ENCODE measurements at places on chromosomes 3 and 15. TPM values are rescaled to one million over a fixed set of nuclear protein-coding genes. Genes with fewer than 3 reads are reported as not detected.
A peak's percentile ranks its signal among the peaks of the same experiment; 100 is the strongest.

DNA sequence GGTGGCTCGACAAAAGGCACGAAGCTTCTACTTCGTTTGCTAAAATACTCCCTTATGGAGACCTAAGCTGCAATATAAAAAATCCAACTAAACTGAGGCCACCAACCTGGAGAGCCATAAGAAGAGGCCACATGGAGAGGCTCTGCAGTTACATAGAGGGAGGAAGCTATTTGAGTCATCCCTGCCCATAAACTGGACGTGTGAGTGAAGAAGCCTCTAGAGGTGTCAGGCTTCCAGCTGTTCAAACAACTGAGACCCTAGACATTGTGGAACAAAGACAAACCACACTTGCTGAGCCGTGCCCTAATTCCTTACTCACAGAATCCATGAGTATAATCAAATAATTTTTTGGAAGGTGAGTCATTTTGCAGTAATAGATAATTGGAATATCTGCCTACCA lies 50.2 kb upstream of the GMNC start:
- DNase-seq = no peak

GRCh38 chr3:8451696-8452095 lies 49.9 kb upstream of the LMCD1 start:
- no peak for DNase-seq

Gene C2CD4B
- 1.3 TPM for polyA plus RNA-seq

Gene IL12A
- polyA plus RNA-seq = 2.5 TPM

DNA sequence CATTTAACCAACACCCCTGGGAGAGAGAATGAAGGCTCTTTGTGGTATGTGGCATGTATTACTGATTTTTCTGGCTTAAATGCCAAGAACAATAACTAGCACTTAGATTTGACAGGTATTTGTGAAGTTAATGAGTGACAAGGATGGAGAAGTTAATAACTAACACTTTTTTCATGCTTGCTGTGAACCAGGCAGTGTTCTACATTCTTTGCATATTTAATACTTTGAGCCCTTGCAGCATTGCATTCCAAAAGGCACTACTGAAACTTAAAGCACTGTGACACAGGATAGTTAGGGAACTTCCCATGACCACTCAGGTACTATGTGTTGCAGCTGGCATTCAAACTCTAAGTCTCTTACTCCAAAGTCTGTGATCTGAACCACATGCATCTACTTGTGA lies 650.6 kb downstream of the ZPLD1 start:
- DNase-seq = peak; percentile 16

Gene APH1B
- 26.5 TPM for polyA plus RNA-seq

GRCh38 chr3:169133178-169134161 lies 530.0 kb downstream of the MECOM start:
- no peak for DNase-seq

- DNase-seq = no peak
Measured at GRCh38 chr3:65288776-65289175, 601.0 kb upstream of the ADAMTS9 start.

DNA sequence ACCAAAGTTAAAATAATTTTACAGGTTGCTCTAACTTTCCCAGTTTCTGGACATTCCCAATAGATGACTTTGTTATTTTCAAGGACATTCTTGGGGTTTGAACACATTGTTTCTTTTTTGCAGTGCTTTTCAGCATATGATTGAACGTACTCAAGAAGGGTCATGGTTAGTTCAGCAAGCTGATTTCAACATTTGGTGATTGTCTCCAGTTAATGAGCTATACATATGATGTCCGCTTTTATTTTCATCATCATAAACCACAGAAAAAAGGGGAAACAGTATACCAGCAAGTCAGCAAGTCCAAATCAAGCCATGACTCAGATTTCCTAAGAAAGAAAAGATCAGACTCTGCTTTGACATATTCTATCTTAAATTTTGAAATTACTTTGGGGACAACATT lies 69.4 kb downstream of the B3GALNT1 start:
- DNase-seq = no peak

GRCh38 chr3:159632128-159632527 lies 356.5 kb upstream of the IL12A start:
- peak; percentile 41 for DNase-seq

Gene NEDD4
- 11.1 TPM for polyA plus RNA-seq

- no peak for DNase-seq
Measured at GRCh38 chr15:26972636-26973035, 1.7 kb downstream of the GABRG3 start.

GRCh38 chr3:146511402-146512134 lies 32.8 kb downstream of the PLSCR1 start:
- DNase-seq = peak; percentile 35

Gene AHSG
- not detected for polyA plus RNA-seq

Gene ZIC1
- polyA plus RNA-seq = 0.87 TPM

Gene MYL3
- polyA plus RNA-seq = 11.4 TPM

DNA sequence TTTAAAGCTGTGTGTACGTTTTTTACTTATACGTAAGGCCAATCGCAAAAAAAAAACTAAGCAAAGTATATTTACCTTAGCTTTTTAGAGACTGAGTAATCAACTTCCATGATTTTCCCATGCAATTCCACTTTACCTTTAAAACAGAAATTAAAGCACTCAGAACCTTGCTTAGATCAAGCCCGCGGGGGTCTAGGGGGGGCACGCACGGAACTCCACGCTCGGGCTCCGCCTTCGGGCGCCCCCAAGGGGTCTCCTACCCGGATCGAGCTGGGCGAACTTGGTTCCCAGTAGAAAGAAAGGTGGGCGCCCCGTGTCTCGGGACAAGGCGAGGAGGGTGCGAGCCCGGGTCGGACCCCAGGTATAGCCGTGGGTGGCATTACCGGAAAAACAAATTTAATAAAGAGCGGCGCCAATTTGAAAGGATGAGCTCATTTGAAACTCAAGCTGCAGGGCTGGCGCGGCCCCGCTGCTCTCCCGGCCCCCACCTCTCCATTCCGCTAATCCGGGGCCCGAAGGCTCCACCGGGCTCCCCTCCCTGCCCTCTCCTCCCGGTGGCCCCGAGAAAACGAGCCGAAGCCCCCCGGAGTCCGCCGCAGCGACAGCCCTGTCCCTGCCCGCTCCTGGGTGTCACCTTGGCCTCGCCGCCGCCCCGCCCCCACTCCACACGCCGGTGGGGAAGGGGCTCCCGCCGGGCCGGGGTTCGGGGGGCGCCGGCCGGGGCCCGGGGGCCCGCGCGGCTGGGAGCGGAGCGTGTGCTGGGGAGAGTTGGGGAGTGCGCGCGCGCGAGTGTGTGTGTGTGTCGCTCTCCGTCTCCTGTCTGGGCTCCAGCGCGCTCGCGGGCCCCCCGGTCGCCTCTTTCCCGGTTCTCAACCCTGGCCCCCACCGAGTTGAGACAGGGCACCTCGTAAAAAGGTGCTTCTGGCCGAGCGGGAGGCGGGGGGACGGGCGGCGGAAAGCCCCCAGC lies 1.5 kb downstream of the IGF2BP2 start:
- DNase-seq = peak; percentile 62

DNA sequence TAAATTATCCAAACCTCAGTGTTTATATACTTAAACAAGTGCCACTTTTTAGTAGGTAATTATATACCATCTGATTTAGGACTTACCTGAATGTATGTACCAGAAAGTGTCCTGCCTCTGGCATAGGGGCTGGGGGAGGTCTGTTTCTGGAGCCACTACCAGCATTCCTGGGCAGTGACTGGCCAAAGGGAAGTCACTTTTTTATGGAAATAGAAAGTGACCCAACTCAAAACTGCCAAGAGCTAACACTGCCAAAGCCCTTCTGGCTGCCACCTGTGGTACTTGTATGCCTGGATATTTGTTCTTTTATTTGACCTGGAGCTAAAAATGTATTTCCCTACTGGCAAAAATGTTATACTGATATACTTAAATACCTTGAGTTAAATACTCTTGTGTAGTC lies 42.7 kb downstream of the ESYT3 start:
- DNase-seq = no peak

Gene CHRNB4
- 0.31 TPM for polyA plus RNA-seq

DNA sequence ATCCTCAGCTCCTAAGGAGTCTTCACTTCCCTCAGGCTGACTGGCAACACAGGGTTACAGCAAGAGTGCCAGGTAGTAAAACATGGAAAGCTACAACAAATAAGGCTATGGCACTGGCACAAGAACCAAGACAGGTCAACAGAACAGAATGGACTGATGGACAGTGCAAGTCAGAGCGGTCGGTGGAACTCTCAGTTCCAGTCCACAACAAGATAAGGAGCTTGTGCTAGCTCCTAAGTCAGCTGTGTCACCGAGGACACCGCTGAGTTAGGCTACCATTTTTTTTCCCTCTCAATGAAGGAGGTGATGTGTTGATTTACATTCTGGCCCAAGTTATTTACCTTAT lies 55.9 kb upstream of the LIMD1 start:
- no peak for DNase-seq

Gene IQCB1
- 49.7 TPM for polyA plus RNA-seq

- peak; percentile 32 for DNase-seq
Measured at GRCh38 chr3:55074796-55075195, 146.9 kb upstream of the LRTM1 start.

- no peak for DNase-seq
Measured at GRCh38 chr3:154758109-154758868, 321.8 kb upstream of the MME start.

GRCh38 chr3:135500034-135500433 lies 465.5 kb upstream of the PPP2R3A start:
- no peak for DNase-seq
